Activated T-helper 17 cell treated with anti-CD3 and anti-CD28 coated beads, Interleukin-2, amount 50 U/mL, for 72 hours (primary cell): ENCODE measurements at places on chromosomes 6 and 20. TPM values are rescaled to one million over a fixed set of nuclear protein-coding genes. Genes with fewer than 3 reads are reported as not detected.

DNA sequence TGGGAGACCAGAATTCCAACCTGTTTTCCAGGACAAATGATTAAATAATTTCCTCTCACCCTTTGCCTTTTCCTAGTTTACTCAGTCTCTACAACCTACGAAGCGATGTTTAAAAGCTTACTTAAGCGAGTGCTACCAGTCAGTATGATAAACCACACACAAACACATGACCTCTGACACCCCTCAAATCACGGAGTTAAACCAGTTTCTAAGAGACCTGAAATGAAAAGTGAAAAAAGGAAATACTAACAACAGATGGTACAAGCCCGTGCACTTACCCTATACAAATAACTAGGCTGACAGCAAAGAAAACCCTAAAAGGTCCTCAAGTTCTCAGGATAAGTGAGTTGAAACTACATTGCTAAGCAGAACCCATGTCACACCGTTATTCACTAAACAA, 7.7 kb downstream of the TNFRSF21 start:
- no peak for ATAC-seq

- no peak for ATAC-seq
Observed at GRCh38 chr6:147222160-147222838, 18.1 kb downstream of the STXBP5 start.

Gene MPIG6B
- not detected for total RNA-seq

DNA sequence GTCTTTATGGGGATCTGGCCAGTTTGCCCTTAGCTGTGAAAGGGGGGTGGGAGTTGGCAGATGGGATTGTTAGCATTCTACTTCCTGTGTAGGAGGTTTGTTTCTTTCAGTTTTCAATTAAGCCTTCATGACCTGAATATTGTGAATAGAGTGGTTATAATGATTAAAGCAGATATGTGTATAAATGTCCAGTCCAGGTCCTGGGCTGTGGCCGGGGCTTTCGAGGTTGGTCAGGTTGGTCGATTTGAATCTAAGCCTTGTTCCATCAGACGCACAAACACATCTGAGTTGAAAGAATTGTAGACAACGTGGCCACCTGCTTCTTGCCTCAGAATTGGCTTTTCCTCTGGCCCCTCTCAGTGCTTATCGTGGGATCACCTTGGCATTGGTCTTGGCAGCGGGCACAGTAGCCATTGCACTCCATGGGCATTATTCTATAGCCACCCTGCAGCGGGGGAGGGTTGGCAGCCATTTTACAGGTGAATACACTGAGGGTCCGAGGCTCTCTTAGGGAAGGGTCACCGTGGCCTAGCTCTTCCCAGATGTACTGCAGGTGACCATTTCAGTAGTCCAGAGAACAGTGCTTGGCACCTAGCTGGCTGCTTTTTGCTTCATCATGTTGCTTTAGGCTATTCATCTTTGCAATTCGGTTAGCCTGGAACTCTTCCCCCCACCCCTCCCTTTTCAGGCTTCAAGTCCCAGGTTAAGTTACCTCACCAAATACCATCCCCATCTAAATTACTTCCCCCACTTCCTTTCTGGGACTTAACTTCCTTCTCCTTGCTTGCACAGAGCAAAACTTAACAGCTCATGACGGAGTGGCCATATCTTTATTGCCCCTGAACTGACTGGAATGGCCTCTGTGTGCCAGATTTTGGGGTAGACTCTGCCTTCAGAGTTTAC, 1.1 kb downstream of the RNF114 start:
- ATAC-seq = peak; percentile 18

- ATAC-seq = no peak
Observed at GRCh38 chr6:138987080-138987642, 892 bp downstream of the REPS1 start.

DNA sequence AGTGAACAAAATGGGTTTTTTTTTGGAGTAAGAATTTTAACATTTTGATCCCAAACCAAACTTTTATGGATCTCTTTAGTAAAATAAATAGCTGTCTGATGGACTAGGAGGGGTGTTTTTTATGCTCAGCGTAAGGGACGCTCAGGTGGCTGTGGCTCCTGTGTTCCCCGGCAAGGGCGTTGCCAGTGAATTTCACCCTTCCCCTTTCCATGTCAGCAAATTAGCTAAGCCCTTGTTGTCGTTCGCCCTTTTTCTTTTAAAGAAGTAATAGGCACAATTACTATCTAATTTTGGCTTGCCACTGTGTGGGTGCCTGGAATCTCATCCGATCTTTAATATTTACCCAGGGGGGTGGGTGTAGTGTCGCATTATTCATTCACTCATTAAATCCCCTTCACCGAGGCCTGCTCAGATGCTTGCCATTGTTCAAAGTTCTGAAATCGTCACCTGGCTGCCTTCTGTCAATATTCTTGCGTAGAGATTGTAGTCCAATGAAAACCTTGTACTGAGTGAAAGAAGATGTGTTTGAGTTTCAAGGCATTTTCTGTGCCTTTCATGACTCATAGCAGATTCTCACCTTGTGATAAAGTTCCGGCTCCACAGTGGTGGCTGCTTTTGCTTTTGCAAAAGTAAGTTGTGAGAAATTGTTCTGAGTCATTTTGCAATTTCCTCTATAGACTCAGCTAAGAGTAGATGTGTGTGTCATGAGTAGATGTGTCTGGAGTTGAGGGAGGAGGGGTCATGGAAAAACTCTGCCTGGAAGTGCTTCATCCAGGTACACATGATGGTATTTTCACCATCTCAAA, 40.0 kb upstream of the CLDN20 start:
- ATAC-seq = peak; percentile 99

GRCh38 chr20:884983-885952, 30.9 kb downstream of the ANGPT4 start:
- ATAC-seq = no peak

Gene ADGRG6
- not detected for total RNA-seq

- peak; percentile 99 for ATAC-seq
Observed at GRCh38 chr6:29005183-29005885, at the start of gene ZNF311. Gene ZNF311 (minus strand): TSS chr6:29005315. CDS start chr6:29003954, 1,361 bp downstream.

Gene VGLL2
- not detected for total RNA-seq

GRCh38 chr6:56109149-56109548, 138.2 kb downstream of the COL21A1 start:
- no peak for ATAC-seq

GRCh38 chr6:84422380-84422968, 195.0 kb upstream of the CEP162 start:
- no peak for ATAC-seq

GRCh38 chr20:25018841-25019240, 26.3 kb upstream of the APMAP start:
- no peak for ATAC-seq

DNA sequence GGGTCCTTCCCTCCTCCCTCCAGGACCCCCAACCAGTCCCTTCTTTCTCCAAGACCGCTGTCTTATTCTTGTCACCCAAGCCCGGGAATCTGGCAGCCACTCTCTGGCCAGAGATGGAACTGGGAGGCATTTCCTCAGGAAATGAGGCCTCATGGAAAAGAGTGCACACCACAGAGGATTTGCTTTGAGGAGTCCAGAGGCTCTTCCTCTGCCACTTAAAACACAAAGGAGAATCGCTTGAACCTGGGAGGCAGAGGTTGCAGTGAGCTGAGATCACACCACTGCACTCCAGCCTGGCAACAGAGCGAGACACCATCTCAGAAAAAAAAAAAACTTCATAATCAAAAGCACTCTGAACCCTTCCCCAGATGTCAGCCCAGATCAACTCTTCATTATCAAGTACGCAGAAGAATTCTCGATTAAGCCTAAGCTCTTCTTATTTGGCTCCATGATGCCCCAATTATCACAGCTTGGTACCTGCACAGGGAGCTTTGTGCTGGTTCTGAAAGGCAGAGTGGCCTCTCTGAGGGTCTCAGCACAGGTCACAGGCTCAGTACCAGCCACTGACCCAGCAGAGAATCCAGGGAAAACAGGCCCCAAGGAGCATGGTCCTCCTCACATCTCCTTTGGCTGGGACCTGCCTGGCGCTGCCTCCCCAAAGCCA, 82.9 kb upstream of the MAFB start:
- ATAC-seq = no peak

DNA sequence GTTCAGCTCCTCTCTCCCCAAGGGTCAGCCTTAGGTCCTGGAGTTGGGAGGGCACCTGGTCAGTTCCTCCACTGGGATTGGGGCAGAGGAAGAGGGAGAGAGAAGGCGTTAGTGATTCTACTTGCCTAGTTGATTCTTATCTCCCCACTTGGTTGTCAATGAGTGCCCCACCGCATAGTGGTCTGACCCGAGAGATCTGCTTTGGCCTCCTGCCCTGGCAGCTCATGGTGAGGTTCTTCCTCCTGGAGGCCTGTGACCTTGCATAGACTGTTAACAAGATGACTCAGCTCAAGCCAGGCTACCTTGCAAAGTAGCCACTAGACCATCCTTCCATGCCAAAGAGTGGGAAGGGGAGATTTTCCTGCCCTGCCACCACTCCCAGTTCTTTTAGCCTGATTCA, 160.6 kb downstream of the TMEM200A start:
- no peak for ATAC-seq

Gene RAET1L
- not detected for total RNA-seq

GRCh38 chr6:118101831-118102345, 194.8 kb downstream of the SLC35F1 start:
- ATAC-seq = no peak

GRCh38 chr6:35259948-35260590, 534 bp downstream of the ZNF76 start:
- ATAC-seq = peak; percentile 42

- peak; percentile 77 for ATAC-seq
Observed at GRCh38 chr20:32204205-32205109, 3.1 kb downstream of the PLAGL2 start.

Gene MAPK13
- total RNA-seq = 58.7 TPM

GRCh38 chr6:37696841-37697662, 631 bp downstream of the MDGA1 start:
- ATAC-seq = peak; percentile 41

Gene EFCAB8
- 0.19 TPM for total RNA-seq

Gene CPXM1
- total RNA-seq = 0.63 TPM

Gene MOXD1
- not detected for total RNA-seq

DNA sequence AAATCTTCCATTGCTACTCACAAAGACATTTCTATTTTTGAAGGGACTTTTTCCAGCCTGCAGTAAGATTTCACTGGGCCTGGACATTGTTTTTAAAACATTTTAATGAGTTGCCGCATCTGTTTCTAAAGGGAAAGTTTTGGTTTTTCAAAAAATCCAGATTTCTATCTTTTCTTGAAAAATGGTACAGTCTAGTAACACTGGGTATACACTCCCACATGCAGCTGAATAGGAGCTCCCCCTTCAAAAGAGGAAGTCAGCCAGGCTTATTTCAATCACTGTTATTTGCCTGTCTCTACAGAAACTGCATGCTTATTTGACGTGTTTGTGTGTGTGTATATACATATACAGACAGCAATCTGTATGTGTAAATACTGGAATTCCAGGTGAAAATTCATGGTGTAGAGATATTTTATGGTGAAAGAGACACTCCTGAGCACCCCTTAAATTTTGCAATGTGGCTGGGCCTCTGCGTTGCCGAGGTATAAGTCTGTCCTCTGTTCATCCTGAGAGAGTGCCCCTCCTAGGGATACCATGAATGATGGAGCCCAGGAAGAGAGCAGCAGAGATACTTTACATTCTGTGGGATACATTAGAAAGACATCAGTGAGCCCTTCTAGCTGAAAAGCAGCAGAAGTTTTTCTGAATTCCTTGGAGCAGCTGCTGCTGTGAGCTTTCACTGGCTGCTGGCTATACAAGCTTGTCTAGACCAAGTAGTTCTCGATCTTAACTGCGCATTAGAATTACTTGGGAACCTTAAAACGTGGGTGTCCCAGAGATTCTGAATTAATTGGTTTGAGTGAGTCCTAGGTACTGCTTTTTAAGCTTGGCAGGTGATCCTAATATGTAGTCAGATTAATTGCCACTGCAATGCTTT, 12.0 kb upstream of the ABRACL start:
- no peak for ATAC-seq

Gene HM13
- 129 TPM for total RNA-seq

- no peak for ATAC-seq
Observed at GRCh38 chr6:53479871-53480270, 65.0 kb downstream of the GCLC start.

Gene C6orf15
- not detected for total RNA-seq

Gene GJA10
- not detected for total RNA-seq

GRCh38 chr6:13655700-13656099, 40.6 kb downstream of the NOL7 start:
- ATAC-seq = no peak

DNA sequence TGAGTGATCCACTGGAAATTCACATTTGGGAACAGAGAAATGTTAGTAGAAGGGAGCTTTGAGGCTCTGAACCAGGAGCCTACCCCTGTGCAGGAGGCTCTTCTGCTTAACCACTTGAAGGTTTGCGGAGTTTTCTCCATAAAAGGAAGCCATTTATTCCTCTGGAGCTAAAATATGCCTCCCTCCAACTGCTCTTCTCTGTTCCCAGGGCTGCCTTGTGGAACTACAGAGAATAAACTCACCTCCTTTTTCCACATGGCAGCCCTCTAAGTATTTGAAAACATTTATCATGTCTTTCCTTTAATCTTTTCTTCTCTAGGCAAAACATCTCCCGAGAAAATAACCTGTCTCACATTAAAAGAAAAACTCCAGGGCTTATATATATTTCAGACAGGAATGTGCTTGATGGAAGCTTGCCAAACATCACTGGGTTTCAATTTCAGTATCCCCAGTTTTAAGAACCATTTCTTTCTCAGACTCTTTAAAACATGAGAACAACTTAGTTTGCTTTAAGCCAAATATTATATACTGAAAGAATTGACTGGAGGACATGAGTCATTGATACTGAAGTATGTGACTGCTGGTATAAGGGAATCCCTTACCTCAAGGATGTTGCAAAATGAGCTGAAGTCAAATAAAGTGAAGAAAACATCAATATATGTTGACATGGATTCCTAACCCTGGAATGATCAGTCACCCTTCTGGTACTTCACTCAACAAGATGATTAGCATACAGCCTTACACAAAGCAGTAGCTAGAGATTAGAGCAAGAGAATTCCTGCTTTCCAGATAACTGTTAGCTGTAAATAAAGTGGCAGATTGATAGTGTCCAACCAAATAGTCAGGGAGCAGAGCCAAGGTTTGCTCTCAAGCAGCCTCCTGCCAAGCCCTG, 74.0 kb downstream of the ZBTB2 start:
- ATAC-seq = no peak

- ATAC-seq = no peak
Observed at GRCh38 chr6:93418033-93418407, 1.3 kb downstream of the EPHA7 start.
